ENCODE measurements at places on chromosomes 1 and 21.

GRCh38 chr1:232579958-232580941 is 49.7 kb downstream of the SIPA1L2 start:
- no peak for DNase-seq

DNA sequence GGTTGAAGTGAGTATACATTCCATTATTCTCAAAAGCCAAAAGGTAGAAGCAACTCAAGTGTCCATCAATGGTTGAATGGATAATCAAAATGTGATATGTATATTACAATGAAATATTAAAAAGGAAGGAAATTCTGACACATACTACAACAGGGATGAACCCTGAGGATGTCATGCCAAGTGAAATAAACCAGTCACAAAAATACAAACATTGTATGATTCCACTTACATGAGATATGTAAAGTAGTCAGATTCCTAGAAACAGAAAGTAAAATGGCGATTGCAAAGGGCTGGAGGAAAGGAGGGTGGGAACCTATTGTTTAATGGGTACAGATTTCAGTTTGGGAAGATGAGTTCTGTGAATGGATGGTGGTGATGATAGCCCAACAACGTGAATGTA is 5.8 kb downstream of the SLC44A3 start:
- no peak for DNase-seq

DNA sequence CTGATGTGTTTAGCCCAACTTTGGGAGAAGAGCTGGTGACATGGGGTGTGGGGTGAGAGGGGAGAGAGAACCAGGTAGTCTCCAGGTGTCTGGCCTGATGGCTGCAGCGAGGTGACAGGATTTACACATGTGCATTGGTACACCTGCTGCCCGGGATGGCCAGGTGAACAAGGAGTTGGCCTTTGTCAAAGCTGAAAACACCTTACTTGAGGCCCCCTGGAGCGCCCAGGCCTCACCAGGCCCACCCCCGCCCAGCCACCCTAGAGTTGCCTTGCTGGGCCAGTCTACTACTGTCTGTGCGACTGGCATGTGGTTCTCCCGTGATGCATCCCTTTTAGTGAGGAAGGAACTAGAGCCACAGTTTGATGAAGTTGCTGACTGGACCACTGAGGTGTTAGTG is 90.5 kb downstream of the ADARB1 start:
- no peak for DNase-seq

DNA sequence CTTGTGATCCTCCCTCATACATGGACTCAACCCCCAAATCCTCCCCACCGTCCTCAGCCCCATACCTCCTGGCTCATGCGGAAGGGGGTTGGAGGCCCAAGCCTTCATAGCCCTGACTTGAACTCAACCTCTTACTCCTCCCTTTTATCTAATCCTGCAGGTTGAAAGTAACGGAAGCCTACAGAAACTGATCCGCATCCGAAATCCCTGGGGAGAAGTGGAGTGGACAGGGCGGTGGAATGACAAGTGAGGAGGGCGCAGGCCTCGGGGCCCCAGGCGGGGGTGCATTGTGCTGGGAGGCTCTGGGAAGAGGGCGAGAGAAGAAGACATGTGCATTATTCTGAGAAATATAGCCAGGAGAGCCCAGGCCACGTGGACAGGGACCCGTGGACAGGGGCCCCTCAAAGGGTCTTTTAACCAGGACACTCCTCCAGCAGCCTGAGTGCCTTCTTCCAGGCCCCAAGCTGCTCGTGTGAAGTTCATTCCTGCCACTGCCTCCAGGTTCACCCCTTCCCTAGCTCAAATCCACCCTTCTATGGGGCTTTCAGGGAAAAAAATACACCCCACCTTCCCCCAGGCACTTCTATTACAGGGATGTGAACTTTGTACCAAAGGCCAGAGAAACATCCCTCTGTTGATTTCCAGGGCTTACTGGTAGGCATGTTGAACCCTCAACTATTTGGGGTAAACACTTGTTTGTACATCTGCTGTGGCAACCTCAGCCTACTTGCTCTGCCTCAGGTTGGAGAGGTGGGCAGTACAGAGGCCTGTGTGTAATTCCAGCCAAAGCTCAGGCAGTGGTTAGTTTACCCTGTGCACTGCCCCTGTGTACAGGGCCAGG is 38.6 kb downstream of the CAPN2 start:
- DNase-seq = no peak

- DNase-seq = no peak
Measured at GRCh38 chr1:76868916-76869315, 1.6 kb downstream of the ST6GALNAC5 start.

DNA sequence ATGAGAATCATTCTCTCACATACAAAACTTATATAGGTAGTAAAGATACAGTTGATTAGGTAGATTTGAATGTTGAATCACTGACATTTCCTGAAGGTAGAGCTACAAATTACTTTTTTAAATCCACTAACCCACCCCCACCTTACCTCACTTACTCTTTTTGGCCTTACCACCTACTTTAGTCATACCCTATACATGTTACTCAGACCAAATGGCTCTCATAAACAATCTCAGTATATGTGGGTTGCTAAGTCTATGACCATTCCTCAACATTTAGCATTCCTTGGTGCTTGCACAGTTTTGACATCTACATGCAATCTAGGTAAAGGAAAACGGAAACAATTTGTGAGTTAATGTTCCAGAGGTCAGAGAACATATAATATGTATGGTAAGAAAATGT is 26.3 kb downstream of the SYDE2 start:
- no peak for DNase-seq

GRCh38 chr1:14852291-14852690 is 253.8 kb downstream of the KAZN start:
- no peak for DNase-seq

DNA sequence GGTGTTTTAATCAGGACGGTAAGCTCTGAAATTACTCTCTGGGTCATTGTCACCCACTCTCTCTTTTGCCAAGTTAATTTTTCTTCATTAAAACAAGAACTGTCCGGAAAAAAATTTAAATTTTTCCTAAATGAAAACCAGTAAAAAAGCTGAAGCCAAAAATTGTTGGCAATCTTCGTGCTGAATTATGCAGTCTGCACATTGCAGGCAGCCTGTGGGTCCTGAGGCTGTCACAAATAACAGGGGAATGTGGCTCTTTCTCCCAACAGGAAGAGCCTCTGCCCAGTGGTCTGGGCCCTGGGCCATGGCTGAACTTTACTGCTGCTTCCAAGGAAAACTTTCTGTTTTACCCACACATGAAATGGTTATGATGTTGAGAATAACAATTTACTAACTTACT is 153.9 kb upstream of the SPAG17 start:
- DNase-seq = no peak

GRCh38 chr1:39204441-39205081 is at the start of gene MACF1:
MACF1 (plus strand) TSS chr1:39204695; CDS start chr1:39205023, 328 bp downstream.
- no peak for DNase-seq

DNA sequence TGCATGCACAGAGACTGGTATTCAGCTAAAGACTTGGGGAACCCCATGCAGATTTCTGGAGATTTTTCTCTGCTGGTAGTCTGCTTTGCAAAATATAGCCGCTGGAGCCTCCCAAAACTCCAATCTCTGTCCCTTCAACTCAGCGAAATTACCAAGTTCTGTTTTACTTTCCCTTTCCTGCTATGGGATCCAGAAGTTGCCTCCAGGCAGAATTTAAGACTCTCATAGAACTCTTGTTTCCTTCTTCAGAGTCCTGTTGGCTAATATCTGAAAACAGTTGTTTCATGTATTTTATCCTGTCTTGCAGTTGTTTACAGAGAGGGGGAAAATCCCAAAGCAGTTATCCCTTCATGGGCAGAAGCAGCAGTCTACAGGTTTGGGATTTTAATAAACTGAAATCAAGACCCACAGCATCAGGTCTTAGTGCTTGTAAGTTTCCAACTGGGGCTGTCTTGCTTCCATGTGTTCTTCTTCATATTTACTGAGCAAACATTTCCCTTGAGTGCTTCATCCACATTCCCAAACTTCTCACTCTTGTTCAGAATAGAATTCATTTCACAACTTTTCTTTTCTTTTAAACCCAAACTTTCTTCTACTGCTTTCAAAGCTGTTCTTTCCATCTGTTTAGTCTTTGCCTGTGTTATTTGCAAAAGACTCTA is 221.3 kb upstream of the DMRTA2 start:
- DNase-seq = no peak

- DNase-seq = no peak
Measured at GRCh38 chr1:223836586-223836985, 9.2 kb downstream of the TP53BP2 start.

DNA sequence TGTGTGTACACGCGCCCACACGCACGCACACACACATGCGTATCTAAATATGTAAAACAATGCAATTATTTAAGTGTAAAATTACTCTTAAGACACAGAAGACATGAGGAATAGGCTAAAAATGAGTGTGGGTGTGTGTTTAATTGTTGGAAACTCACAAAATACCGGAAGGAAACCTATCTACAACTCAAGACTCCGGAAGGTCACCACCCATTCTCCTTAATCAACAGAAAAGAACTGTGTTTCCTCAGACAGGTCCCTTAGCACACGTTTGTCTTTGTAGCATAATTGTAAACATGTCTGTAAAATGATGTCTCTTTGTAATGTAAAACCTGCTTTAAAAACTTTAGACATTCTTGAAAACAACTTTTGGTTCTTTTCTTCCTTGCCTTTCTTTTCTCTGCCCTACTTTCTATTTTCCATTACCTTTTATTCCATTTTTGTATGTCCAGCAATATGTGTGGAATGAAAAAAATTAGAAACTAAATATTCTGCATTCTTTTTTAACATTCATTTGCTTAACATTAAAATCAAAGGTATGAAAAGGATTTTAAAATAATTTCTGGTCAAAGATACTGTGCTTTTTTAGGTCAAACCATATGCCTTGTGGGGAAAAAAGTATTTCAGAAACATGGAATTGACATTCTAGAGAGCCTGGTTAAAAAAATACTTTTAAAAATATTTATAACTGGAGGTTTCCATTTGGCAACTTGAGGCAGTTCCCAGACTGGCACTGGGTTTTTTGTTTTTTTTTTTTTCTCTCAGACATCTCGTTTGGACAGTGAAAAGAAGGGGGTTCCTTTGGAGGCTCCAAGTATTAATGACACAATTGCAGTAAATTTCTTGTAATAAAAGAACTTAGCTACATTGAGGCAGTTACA is 46.2 kb downstream of the ATP5PF start:
- no peak for DNase-seq

DNA sequence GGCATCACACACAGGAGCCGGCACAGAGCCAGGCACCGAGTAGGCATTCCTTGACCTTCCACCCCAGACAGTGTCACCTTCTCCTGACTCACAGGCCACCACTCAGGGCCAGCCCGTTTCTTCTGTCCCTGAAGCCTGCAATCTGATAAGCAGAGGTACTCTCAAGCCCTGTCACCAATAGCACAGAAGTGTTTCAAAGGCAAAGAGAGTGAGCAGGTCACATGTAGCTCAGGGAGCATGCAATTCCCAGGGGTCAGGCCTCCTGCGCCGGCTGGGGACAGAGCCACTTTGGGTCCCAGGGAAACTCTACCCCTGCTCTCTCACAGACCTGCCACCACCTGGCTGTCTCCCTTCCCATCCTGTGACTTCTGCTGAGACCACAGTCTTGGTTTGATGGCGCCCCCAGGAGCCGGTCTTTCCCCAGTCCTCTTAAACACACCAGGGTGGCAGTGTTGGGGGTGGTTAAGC is 13.2 kb downstream of the CAPN9 start:
- DNase-seq = no peak

- peak; percentile 13 for DNase-seq
Measured at GRCh38 chr1:47934243-47934805, 62.9 kb downstream of the TRABD2B start.

DNA sequence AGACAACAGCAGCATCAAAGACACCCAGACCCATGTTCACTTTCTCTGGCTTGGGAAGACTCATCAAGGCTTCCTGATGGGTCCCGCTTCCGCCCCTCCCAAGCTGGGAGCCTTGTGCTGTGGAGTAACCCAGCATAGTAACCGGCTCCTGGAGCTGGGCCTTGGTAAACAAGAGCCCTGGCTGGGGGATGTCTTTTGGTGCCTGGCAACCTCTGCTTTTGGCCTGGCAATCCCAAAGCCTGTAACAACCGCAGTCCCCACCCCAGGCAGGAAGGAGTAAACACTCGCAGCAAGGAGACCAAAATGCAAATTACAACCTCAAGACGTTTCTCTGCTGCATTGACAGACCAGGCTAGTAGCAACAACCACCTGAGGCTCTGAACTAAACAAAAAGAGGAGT is 16.9 kb upstream of the THRAP3 start:
- no peak for DNase-seq

DNA sequence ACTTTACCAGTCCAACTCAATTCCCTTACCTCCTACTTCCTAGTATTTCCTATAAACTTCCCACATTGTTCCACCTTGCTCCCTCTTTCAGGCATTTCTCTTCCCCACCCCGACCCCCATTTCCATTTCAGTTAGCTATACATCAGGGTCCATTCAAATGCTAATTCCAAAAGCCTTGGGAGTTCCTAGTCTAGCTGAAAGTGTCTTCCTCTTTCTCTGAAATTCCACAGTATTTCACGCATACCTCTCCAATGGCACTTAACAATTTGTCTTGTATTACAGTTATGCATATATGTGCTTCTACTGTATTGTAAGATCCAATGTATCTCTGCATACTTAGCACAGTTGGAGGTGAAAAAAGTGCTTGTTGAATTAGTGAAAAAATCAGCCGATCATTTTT is 94.9 kb downstream of the ZNF644 start:
- no peak for DNase-seq

DNA sequence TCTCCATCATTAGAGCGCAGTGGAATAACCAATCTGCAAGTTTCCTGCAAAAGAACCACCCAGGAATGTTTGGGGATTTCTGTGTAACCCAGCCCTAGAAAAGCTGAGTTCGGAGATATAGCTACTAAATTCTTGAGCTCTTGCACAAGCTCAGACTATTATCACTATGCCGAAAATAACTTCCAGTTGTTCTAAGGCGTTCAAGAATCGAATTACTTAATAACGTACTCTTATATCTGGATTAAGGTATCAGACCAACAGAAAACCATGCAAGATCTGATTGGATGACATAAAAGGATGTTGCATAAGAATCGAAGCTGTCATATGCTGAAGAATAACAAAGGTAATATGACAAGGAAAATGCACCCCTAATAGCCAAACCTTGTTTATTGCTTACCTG is 7.5 kb upstream of the LAMC2 start:
- no peak for DNase-seq

- no peak for DNase-seq
Measured at GRCh38 chr21:27741736-27742135, 774.8 kb upstream of the ADAMTS5 start.

DNA sequence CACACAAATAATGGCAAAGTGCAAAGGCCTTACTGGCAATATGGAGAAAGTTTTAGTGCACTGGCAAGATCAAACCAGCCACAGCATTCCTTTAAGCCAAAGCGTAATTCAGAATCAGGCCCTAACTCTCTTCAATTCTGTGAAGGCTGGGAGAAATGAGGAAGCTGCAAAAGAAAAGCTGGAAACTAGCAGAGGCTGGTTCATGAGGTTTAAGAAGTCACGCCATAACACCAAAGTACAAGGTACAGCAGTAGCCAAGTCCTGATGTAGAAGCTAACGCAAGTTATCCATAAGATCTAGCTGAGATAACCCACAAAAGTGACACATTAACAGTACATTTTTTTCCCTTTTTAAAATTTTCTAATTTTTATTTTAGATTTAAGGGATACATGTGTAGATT is 57.1 kb downstream of the SLC27A3 start:
- no peak for DNase-seq

GRCh38 chr1:11429226-11429625 is 49.7 kb upstream of the DISP3 start:
- no peak for DNase-seq

Data from NCI-H2227 treated with DMSO at 0.1 percent for 48 hours (cell line).